ELR (cell line): ENCODE measurements at places on chromosomes 6 and 20.
A peak's percentile ranks its signal among the peaks of the same experiment; 100 is the strongest.

DNA sequence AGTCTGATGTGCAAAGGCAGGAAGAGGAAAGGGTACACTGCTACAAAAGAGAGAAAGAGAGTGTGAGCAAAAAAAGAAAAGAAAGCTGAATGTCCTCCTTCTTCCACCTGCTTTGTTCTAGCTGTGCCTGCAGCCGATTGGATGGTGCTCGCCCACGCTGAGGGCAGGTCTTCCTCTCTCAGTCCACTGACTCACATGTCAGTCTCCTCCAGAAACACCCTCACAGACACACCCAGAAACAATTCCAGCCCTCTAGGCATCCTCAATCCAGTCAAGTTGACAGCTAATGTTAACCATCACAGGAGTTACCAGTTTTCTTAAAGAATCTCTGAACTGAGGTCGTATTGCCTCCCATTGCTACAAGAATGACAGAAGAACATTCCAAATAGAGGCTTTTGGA, 411.9 kb upstream of the SASH1 start:
- DNase-seq, result no peak

GRCh38 chr20:37380864-37381579, 35.1 kb downstream of the SRC start:
- DNase-seq, result no peak

GRCh38 chr20:38013887-38014286, 19.4 kb downstream of the TTI1 start:
- no peak for DNase-seq

GRCh38 chr6:166589337-166589731, 2.9 kb upstream of the RAMACL start:
- no peak for DNase-seq

DNA sequence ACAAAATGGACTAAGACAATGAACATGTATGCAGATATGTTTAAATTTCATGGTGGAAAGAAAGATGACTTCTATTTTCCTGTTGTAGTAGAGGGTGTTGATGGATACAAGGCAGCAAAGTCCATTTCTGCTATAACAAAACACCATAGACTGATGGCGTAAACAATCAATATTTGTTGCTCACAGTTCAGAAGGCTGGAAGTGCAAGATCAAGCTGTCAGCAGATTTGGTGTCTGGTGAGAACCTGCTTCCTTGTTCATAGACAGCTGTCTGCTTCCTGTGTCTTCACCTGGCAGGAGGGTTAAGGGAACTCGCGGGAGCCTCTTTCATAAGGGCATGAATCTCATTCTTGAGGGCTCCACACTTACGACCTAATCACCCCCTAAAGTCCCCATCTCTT, 83.0 kb upstream of the ELOVL5 start:
- no peak for DNase-seq

GRCh38 chr6:34692280-34692679, 4.3 kb downstream of the ILRUN start:
- DNase-seq, result no peak

DNA sequence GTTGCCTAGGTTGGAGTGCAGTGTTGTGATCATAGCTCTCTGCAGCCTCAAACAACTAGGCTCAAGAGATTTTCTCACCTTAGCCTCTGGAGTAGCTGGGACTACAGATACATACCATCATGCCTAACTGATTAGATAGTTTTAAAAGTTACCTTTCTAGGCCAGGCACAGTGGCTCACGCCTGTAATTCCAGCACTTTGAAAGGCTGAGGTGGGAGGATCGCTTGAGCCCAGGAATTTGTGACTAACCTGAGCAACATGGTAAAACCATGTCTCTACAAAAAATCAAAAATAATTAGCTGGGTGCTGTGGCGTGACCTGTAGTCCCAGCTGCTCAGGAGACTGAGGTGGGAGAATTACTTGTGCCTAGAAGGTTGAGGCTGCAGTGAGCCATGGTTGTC, 41.2 kb downstream of the SLC17A5 start:
- DNase-seq, result no peak

DNA sequence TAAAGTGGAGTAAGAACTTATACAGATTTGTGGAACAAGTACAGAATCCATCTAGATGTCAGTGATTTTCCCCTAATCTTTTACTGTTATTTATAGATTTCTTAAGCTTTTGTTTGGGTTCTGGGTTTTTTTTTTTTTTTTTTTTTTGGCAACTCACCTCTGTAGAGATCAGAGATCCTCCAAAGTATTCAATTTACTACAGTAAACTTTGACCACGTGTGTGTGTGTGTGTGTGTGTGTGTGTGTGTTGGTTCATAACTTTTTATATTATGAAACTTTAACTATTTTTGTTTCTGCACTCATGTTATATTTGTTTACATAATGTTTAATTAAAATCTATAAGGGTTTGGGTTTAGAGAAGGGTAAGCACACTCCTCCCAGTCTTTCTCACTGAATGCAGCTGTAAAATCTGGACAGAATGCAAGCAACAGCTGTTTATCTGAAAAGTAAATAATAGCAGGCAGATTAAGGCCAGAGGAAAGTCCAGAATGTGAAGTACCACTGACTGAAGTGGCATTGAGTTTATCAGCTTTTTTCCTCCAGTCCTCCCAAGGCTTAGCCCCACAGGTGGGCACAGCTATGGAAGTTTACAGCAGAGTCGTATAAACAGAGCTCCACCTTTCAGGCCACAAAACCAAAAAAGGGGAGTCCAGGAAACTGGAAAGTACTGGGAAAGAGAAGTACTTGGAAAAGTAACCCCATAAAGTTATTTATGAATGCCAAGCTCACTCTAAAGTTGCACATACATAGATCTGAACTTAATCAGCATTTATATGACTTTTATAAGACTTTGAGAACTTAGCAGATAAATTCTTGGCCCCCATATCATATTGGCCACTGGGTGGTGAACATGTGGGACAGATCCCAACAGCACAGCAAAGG, 43.0 kb upstream of the CD2AP start:
- no peak for DNase-seq

- no peak for DNase-seq
Observed at GRCh38 chr6:90131614-90132423, 164.8 kb downstream of the BACH2 start.

DNA sequence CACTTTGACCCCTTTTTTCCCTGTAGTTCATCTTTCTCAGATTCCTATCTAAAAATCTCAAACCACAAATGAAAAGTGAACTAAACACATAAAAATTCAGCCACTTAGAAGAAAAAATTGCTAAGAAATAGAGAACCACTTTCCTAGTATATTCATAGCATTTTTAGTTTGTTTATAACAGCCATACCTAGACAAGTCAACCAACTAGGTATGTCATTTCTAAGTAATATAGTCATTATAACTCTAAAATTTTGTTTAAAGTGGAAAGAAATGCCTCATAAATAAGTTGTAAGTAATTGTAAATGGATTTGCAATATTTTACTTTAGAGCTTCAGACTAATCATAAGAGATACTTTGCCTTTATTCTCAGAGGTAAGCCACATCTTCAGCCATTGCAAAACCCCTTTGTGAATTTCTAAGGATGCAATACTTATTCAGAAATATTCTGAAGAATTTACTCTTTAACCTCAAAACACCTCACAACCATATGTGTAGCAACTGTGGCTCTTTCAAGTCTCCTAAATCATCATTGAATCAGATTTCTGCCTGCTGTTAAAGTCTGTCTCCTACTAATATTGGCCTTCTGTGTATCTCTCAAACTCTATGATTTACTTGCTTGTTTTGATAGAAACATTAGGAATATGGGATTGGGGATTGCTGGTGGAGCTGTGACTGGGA, 6.9 kb upstream of the SUMO4 start:
- no peak for DNase-seq

DNA sequence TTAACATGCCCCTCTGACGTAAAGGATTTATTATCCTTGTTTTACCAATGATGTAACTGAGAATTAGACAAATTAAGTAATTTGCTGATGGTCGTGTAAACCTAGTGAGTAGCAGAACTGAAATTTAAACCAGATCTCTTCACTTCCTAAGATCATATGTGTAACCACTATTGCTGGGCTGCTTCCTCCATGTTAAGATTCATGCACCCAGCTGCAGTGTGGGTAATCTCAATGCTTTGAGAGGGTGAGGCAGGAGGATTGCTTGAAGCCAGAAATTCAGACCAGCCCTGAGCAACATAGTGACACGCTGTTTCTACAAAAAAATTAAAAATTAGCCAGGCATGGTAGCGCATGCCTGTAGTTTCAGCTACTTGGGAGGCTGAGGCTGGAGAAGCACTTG, 97.9 kb downstream of the L3MBTL3 start:
- no peak for DNase-seq

DNA sequence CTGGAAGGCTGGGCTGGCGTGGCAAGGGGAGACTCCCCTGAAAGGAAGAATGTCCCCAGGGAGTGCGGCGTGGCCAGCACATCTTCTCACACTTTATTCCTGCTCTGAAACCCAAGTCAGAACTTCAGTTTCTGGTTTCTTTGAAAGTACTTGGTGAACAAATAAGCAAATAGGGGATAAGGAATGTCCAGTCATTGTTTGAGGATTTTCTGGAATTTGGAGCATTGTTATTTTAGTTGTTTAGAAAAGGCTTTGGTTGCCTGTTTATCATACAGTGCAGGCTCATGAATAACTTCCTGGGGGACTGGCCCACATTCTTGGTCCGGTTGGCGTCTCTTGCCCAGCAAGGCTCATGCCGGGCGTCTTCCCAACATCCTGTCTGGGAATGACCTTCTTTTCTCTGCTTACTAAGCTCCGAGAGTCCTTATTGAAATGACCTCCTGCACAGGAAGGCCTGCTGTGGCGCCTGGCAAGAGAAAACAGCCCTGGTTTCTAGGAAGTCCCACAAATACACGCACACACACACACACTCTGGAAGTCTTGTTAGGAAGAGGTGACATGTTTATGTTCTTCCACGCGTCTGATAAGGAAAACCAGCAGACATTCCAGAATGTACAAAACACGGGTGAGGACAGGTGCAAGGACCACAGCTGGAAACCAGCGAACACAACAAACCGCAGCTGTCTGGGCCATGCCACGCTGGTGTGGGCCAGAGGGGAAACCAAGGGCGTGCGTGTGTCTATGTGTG, 71.9 kb downstream of the TMEM170B start:
- peak; percentile 98 for DNase-seq

- DNase-seq, result no peak
Observed at GRCh38 chr20:16064989-16065707, 508.1 kb downstream of the KIF16B start.

- no peak for DNase-seq
Observed at GRCh38 chr6:54192993-54193392, 81.8 kb downstream of the MLIP start.

- no peak for DNase-seq
Observed at GRCh38 chr6:155404937-155405336, 50.7 kb downstream of the NOX3 start.

- no peak for DNase-seq
Observed at GRCh38 chr20:47036091-47036870, 141.6 kb downstream of the EYA2 start.
